ENCODE measurements at places on chromosomes 7 and 10. TPM values are rescaled to one million over a fixed set of nuclear protein-coding genes. Genes with fewer than 3 reads are reported as not detected.

Gene OR2AE1
- not detected for total RNA-seq

- H3K4me3 ChIP-seq: no peak overlapping the region
- no peaks in the 10 kb centered on the region for H3K27me3 ChIP-seq
- H3K27ac ChIP-seq: no peak overlapping the region
- H3K4me1 ChIP-seq: peaks cover 43% of the 10 kb centered on the region
- H3K36me3 ChIP-seq: no peaks in the 10 kb centered on the region
Observed at GRCh38 chr10:49311555-49312236, 12.7 kb downstream of the C10orf71 start.

DNA sequence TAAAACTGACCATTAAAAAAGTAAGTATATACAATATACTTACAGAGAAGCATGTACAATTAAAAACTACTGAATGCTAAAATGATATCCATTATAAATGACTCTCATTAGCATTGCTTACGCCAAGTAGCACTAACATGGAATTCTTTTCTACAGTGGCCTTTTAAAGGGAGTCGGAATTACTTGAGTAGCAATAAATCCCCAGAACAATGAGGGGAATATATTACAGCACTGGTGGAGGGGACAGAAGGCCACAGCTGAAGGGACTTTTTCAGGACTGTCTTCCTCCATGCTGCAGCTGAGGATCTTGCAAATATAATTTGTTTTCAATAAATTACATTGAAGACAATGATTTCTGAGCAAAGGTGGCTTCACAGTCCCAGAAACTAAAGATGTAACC lies 97.0 kb downstream of the ALOX5 start:
- no peak overlapping the region for H3K27ac ChIP-seq
- no peak overlapping the region for H3K4me3 ChIP-seq
- no peak for DNase-seq

Gene SPDYE2B
- not detected for total RNA-seq

Gene HGF
- total RNA-seq: 0.43 TPM

- no peak overlapping the region for H3K4me3 ChIP-seq
- no peak overlapping the region for H3K27ac ChIP-seq
- H3K27me3 ChIP-seq: no peaks in the 10 kb centered on the region
- H3K4me1 ChIP-seq: no peaks in the 10 kb centered on the region
Observed at GRCh38 chr10:125868372-125868975, 12.6 kb downstream of the DHX32 start.

DNA sequence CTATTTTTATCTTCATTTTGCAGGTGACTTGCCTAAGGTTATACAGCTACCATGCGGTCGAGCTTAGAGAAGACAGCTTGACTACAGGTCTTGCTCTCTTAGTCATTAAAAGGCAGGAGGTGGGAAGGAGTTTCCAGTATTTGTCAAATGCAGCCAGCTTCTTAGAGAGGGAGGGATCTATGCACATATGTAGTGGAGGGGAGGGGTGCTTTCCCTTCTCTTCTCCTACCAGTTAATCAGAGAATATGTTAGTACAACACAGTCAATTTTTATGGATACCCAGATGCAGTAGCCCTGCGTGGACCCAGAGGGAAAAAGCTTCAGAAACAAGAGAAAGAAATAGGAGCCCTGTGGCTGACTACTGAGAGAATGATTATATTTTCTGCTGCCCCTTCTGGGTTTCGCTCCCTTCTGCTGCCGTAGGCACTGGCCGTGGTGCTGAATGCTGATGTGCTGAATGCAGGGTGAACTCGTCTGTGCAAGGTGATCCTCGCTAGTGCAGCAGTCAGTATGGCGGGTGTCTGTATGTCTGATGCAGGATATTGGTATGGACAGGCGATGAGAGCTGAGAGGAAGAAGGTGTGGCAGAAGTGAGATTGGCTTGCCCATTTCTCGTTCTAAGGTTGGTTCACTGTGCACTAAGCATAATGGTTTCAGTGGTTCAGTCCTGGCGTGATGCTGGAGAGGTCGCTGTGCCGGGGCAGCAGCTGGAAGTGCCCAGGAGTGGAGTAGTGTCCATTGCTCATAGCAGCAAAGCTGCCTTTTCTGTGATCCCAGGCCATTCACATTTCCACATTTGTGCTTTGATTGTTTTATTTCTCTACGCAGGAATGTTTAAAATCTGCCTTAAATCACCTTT lies 189.2 kb upstream of the PODXL start:
- H3K4me1 ChIP-seq: no peaks in the 10 kb centered on the region
- H3K27me3 ChIP-seq: no peaks in the 10 kb centered on the region
- H3K36me3 ChIP-seq: no peaks in the 10 kb centered on the region
- H3K27ac ChIP-seq: no peak overlapping the region
- no peak overlapping the region for H3K4me3 ChIP-seq

DNA sequence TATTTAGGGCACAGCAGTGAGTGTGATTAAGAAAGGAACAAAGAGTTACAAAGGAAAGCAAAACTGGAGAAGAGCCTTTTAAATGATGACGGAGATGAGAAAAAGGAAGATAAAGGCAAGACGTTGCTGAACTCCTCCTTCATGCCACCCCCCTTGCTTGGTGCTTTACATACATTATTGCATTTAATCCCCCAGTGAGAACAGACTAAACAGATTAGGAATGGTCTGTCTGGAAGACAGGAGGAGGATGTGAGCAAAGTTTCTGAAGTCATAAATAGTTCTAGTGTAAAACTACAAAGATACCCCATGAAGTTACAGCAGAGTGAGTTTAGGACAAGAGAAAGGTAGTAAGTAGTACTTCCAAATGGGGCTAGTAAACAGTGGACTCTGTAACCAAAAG lies 113.5 kb downstream of the PLCE1 start:
- H3K4me1 ChIP-seq: no peaks in the 10 kb centered on the region
- no peak overlapping the region for H3K4me3 ChIP-seq
- no peak overlapping the region for H3K27ac ChIP-seq
- H3K27me3 ChIP-seq: no peaks in the 10 kb centered on the region
- no peaks in the 10 kb centered on the region for H3K36me3 ChIP-seq

Gene MMD2
- total RNA-seq: not detected

GRCh38 chr7:280461-280860 lies 9.5 kb upstream of the FOXL3 start:
- H3K27me3 ChIP-seq: no peaks in the 10 kb centered on the region
- no peaks in the 10 kb centered on the region for H3K4me1 ChIP-seq

Gene GLCCI1
- 79.6 TPM for total RNA-seq

Gene CALCR
- total RNA-seq: not detected

DNA sequence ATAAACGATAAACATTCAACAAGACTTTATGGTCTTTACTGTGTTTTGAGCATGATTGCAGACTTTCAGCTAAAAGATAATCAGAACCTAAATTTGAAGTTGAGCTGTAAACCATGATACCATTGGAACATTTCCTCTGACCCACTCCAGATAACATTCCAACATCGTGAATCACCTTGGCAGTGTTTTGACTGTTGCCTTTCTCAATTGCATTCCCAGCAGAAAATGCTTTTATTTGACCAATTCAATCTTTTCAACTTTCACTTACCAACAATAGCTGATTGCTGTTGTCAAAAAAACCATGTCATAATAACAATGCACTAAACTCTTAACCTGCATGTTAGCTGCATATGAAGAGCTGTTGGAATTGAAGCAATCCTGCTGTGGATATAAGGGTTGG lies 165.5 kb downstream of the MDFIC start:
- H3K27me3 ChIP-seq: no peaks in the 10 kb centered on the region
- no peak for DNase-seq
- H3K4me3 ChIP-seq: no peak overlapping the region
- no peaks in the 10 kb centered on the region for H3K4me1 ChIP-seq
- no peak overlapping the region for H3K27ac ChIP-seq

DNA sequence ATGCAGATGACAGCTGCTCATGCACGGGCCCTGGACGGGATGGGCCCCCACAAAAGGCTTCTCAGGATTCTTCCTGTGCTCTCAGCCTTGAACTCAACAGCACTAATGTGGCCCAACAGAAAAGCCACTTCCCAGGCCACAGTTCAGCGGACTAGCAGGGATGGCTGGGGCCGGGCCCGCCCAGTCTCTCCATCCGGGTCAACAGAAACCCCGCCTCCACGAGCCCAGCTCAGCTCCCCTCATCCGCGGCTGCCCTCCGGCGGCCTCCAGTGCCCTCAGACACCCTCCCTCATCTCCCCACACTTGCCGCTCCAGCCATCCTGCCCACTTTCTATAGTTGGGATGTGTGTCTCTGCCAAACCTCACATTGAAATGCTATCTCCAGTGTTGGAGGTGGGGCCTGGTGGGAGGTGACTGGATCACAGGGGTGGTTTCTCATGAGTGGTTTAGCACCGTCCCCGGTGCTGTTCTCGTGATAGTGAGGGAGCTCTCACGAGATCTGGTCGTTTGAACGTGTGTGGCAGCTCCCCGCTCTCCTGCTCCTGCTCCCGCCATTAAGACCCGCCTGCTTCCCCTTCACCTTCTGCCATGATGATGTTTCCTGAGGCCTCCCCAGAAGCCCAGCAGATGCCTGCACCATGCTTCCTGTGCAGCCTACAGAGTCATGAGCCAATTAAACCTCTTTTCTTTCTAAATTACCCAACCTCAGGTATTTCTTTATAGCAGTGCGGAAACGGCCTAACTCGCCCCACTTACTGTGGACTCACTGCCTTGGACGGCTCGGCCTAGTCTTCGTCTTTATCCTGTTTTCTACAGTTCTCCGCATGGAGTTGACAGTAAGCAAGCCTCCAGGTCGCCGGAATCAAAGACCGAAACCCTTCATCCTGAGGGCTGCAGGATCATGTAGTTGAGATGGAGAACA lies 169.9 kb upstream of the RNF32 start:
- H3K27ac ChIP-seq: no peak overlapping the region
- DNase-seq: no peak
- H3K27me3 ChIP-seq: peaks cover 4% of the 10 kb centered on the region
- no peak overlapping the region for H3K4me3 ChIP-seq
- peaks cover 5% of the 10 kb centered on the region for H3K4me1 ChIP-seq

DNA sequence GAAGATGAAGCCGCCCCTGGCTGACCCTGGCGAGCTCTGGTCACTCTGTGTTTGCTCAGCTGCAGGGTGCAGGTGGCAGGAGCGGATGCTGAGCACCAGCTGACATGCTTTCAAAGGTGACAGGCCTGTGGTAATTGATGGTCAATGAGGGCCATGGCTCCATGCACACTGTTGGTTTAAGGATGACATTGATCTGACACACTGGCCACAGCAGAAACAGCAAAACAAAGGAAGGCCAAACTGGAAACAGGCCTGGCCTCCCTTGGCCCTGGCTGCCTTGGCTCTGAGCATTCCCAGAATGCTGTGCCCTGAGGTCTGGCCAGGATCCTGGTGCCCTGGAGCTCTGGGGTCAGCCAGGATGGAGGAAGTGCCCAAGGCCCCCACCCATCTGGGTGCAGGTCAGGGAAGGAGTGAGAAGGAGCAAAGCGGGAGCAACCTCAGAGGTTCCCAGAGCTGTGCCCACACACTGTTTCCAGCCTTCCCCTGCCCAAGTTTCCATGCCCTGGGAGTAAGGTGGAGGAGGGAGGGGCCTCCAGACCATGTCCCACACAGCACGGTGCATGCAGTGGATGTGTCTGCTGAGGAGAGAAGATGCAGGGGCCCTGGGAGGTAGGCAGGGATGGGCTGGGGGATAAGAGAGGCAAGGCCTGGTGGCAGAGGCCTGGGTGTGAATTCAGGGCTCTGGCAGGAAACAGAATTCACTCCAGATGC lies 302.2 kb downstream of the RPS24 start:
- no peaks in the 10 kb centered on the region for H3K36me3 ChIP-seq
- peak; percentile 5 for DNase-seq
- H3K4me3 ChIP-seq: no peak overlapping the region
- no peak overlapping the region for H3K27ac ChIP-seq
- no peaks in the 10 kb centered on the region for H3K27me3 ChIP-seq
- H3K4me1 ChIP-seq: no peaks in the 10 kb centered on the region

Gene PIK3AP1
- total RNA-seq: 95.3 TPM

DNA sequence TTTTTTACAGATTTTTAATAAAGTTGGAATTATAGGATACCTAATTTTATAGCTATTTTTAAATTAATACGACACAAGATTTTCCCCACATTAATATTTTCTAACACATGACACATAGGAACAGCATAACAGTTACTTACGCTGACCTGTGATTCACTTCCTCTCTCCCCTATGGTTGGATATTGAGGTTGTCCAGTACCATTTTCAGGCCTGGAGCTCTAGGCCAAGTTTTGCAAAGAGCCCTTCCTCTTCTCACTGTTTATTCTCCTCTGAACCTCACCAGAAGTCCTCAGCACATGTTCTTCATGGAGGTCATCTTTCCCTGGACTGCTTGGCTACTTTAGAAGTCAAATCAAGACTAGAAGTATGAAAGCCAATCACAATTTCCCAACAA lies 28.2 kb downstream of the LYZL1 start:
- DNase-seq: no peak
- H3K4me1 ChIP-seq: peaks cover 5% of the 10 kb centered on the region
- no peaks in the 10 kb centered on the region for H3K36me3 ChIP-seq
- H3K4me3 ChIP-seq: no peak overlapping the region

Gene CALY
- total RNA-seq: not detected
